ENCODE measurements at places on chromosomes 11 and 22. TPM values are rescaled to one million over a fixed set of nuclear protein-coding genes. Genes with fewer than 3 reads are reported as not detected.
A peak's percentile ranks its signal among the peaks of the same experiment; 100 is the strongest.

Gene MPZL3
- total RNA-seq, result 81.4 TPM

GRCh38 chr11:8357505-8357888 is 93.8 kb upstream of the LMO1 start:
- DNase-seq, result no peak

GRCh38 chr22:49589301-49589700 is 238.4 kb downstream of the BRD1 start:
- no peak for DNase-seq

DNA sequence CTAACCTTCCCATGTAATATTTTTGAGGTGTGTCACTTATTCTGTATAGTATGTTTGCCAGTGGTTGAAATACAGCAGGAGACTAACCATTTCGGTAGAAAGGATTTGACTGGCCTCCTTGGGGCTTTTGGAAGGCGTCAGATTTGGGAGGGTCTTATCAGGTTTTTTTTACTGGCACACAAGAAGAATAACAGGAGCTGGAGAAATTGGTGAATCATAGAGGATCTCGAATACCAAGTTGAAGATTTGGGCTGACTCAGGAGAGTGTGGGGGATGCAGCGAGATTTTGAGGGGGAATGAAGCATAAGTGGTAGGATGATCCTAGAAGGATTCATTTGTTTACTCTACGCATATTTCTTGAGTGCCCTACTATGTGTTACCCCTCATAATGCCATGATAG is 200.5 kb downstream of the DDX10 start:
- DNase-seq, result no peak

Gene OR9Q2
- total RNA-seq, result not detected

Gene IFT27
- 10.8 TPM for total RNA-seq

Gene OR10A5
- not detected for total RNA-seq

GRCh38 chr11:33608386-33608785 is 92.2 kb downstream of the C11orf91 start:
- DNase-seq, result no peak

GRCh38 chr11:126136507-126136906 is 73.8 kb upstream of the CDON start:
- DNase-seq, result no peak

Gene NPAS4
- total RNA-seq, result not detected

- no peak for DNase-seq
Measured at GRCh38 chr11:9596926-9597464, 23.5 kb downstream of the WEE1 start.

Gene ZNF214
- 3.2 TPM for total RNA-seq

DNA sequence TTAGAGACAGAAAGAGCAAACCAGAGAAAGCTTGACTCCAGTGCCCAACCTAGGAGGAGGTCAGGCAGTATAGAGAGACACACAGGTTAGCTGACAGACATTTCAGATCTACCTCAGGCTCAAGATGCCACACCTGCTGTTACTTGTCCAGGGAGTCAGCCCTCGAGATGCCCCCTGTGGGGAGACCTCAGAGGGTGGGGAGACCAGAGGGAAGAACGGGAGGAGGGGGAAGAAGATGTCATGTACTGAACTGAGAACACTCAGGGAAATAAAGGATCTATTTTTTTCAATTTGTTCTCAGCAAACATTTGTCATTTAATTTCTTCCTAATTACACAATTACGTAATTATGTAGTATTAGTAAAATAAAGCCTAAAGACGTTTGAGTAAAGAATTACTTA is 196.3 kb upstream of the CADM1 start:
- no peak for DNase-seq

- peak; percentile 82 for DNase-seq
Measured at GRCh38 chr11:112073941-112074811, at the start of the genes NKAPD1 and PIH1D2. Gene NKAPD1 (plus strand): TSS chr11:112074299. CDS start chr11:112075575, 1,276 bp downstream. Gene PIH1D2 (minus strand): TSS chr11:112074017. CDS start chr11:112073174, 843 bp downstream.

DNA sequence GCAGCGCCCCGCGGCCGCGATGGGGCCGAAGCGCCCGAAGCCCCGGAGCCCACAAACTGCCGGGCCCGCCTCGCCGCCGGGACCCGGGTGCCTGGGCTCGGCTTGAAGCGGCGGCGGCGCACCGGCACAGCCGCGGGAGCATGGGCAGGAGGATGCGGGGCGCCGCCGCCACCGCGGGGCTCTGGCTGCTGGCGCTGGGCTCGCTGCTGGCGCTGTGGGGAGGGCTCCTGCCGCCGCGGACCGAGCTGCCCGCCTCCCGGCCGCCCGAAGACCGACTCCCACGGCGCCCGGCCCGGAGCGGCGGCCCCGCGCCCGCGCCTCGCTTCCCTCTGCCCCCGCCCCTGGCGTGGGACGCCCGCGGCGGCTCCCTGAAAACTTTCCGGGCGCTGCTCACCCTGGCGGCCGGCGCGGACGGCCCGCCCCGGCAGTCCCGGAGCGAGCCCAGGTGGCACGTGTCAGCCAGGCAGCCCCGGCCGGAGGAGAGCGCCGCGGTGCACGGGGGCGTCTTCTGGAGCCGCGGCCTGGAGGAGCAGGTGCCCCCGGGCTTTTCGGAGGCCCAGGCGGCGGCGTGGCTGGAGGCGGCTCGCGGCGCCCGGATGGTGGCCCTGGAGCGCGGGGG is 346 bp downstream of the FJX1 start:
- DNase-seq, result peak; percentile 10

- DNase-seq, result peak; percentile 48
Measured at GRCh38 chr11:59957094-59957493, 6.7 kb upstream of the OOSP4A start.

Gene MYBPC3
- total RNA-seq, result under 0.01 TPM

- no peak for DNase-seq
Measured at GRCh38 chr22:40007853-40008710, 13.3 kb downstream of the FAM83F start.

Gene CARD18
- 0.38 TPM for total RNA-seq

- peak; percentile 48 for DNase-seq
Measured at GRCh38 chr22:28600546-28601143, 79.0 kb downstream of the TTC28 start.

Gene SMIM38
- total RNA-seq, result 0.38 TPM

GRCh38 chr22:47199261-47199978 is 437.0 kb downstream of the TBC1D22A start:
- DNase-seq, result no peak

- peak; percentile 100 for DNase-seq
Measured at GRCh38 chr11:64970731-64971151, 1.2 kb downstream of the MAJIN start.

- no peak for DNase-seq
Measured at GRCh38 chr11:112637076-112637475, 324.1 kb upstream of the NCAM1 start.

Gene CST6
- total RNA-seq, result 4.4 TPM

GRCh38 chr11:1149545-1149944 is 8.2 kb upstream of the MUC5AC start:
- DNase-seq, result no peak

- peak; percentile 71 for DNase-seq
Measured at GRCh38 chr22:27531782-27532530, 269.6 kb downstream of the MN1 start.

Gene TMPRSS6
- not detected for total RNA-seq

DNA sequence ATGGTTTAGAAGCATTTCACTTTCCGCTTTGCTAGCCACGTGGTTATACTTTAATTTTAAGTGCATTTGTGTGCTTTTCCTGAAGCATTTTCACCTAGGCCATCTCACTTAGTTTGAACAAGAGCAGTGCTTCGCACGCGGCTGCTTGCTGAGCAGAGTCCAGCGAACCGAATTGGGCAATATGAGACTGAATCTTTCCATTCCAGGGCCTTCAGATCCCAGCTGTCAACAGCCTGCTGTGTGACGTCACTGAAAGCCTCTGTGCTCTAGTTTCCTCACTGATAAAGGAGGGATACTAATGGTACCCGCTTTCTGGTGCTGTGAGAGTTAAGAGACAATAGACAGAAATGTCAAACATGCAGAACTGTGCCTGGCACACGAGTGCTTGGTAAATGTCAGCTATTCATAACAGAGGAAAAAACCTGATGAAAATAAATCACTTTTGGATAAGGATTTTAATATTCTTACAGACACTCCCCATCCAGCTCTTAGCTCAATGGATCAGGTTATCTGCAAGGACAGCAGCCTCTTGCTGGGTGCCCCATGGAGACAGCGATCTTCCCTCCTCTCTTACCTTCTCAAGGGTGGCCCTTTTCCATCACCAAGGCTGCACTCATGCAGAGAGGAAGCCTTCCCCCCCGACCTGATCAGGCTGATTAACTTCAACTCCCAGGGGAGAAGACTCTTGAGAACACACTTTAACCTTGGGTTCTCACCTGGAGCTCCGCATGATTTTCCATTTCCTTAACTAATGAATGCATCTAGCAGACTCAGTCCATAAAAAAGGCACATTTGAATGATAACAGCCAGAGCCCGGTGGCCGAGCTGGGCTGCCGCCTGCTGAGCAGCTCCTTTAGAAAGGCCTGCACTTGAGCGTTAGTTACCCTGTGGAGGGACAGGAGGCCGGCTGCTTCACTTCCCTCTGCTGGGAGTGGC is 3.5 kb upstream of the GLB1L3 start:
- no peak for DNase-seq

Gene RSF1
- total RNA-seq, result 14.5 TPM

GRCh38 chr11:79822766-79823165 is 381.9 kb upstream of the TENM4 start:
- DNase-seq, result peak; percentile 63

GRCh38 chr11:72625691-72626413 is 48.4 kb downstream of the PDE2A start:
- no peak for DNase-seq

GRCh38 chr11:45155058-45155551 is 8.7 kb downstream of the PRDM11 start:
- no peak for DNase-seq

DNA sequence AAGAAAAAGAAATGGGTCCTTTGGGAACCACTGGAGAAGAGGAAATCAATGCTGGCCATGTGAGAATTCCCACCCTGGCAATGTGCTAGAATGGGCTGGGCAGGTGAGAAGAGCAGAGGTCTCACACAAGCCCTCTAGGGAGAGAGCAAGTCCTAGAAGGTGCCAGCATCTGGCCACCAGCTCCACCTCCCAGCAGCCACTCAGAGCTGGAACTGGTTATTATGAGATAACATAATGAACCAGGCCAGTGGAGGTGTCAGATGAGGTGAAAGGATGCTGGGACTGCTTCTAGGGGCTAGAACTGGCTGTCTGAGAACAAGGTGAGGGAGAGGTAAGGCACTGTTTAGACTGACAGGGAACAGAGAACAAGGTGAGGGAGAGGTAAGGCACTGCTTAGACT is 29.3 kb downstream of the NEFH start:
- no peak for DNase-seq

GRCh38 chr11:1644601-1645356 is 15.2 kb downstream of the KRTAP5-5 start:
- no peak for DNase-seq

DNA sequence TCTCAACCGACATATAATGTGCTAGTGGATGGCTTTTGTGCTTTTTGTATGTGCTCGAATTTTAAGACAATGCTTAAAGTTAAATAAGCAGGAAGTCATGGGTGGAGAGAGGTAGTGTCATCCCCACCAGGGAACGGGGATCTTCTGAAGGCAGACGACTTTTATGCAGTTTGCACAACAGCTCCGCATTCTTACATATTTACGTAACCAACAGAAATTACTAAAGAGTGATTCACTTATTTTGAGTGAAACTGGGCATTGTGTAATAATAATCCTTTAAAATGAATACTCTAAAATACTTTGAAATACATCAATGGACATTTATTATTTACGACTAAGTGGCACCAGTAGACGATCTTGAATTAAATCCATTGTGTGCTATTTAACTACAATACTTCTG is 305.1 kb downstream of the CNTN5 start:
- DNase-seq, result peak; percentile 64

GRCh38 chr11:112885744-112886433 is 75.3 kb upstream of the NCAM1 start:
- peak; percentile 41 for DNase-seq

Gene PDE3B
- 0.13 TPM for total RNA-seq

DNA sequence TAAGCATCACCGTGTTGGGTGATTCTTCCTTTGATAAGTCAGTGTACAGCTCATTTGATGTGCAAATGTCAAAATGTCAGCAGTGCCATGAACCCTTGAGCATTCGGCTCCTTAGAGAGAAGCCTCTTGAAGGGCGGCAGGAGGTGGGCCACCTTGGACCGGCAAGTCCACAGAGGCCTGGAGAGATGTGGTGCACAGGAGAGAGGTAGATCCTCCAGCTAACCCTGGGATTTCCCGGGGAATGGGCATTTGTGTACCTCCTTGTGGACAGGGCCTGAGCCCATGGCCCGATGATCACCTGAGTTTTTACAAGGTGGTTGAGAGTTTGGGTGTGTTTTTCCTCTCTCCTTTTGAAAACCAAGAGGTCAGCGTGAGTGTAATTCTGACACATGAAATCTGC is 133.2 kb upstream of the RCN1 start:
- DNase-seq, result no peak

GRCh38 chr11:13104619-13105236 is 95.6 kb downstream of the RASSF10 start:
- DNase-seq, result no peak

DNA sequence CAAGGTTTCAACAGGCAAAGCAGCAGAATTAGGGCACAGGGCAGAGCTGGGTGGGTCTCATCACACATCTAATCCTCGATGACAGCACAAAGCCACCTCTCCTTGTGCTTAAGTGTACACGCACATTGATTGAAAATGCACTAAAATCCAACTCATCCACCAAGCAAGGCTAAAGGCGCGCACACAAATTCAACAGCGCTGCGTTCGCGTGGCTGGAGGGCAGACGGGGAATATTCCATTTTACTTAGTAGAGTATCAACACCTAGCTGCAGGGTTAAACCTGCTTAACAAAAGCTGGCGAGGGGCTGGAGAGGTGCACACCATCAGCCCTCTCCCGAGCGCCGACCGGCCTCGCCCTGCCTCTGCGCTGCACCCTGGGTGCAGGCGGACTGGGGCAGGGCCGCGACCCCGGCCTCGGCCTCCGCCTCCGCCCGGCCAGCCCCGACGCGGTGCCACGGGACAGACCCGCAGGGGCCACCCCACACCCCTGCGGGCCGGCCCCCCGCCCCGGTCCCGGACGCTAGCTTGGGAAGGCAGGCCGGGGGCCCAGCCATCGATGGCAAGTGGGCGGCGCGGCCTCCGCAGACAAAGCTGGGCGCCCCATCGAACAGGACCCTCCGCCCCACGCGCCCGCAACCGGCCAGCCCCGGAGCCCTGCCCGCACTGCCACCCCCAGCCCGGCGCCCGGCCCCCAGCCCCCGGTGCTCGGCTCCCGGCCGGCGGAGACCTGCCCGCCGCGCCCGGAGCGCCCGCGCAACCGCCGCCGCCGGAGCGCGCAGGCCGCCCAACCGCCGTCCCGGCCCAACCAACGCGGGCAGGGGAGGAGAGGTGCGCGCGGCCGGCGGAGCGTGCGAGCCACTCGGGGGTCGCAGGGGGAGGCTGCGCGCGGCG is 929 bp downstream of the PRDM10 start:
- peak; percentile 27 for DNase-seq

Gene GPR83
- total RNA-seq, result under 0.01 TPM

GRCh38 chr11:43316451-43316850 is 4.7 kb downstream of the API5 start:
- DNase-seq, result peak; percentile 12

GRCh38 chr22:27874764-27875163 is 44.3 kb downstream of the PITPNB start:
- no peak for DNase-seq
